Body of pancreas (tissue), 4 donors: ENCODE measurements at places on chromosomes 13 and 19.

DNA sequence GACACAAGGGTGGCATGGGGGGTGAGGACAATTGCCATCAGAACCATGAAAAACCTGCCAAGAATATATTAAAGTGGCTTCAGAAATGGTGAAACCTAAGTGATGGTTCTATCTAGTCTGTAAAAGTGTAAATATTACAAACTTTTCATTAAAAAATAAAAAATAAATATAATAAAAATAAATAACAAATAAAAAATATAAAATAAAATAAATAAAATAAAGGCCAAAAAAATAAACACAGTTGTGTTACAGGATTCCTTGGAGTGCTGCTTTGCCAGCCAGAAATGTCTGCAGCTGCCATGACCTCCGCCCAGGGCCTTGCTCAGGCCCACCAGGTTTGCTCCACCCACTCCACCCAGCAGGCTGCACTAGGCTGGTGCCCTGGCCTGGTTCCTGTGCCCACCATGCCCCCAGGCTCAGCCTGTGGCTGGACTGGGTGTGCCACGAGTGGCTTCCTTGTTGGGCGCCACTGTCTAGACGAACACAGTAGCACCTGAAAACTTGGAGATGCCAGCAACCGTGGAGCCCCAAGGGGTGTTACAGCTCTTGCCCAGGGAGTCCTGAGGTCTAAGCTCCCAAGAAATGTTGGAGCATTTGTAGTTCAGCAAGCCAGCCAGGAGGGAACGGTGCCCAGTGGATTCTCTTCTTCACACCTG is 20.9 kb downstream of the CCDC70 start:
- no peak overlapping the region for H3K27ac ChIP-seq
- no peaks in the 10 kb centered on the region for H3K36me3 ChIP-seq
- H3K4me1 ChIP-seq, result no peaks in the 10 kb centered on the region
- no peak overlapping the region for H3K4me3 ChIP-seq

DNA sequence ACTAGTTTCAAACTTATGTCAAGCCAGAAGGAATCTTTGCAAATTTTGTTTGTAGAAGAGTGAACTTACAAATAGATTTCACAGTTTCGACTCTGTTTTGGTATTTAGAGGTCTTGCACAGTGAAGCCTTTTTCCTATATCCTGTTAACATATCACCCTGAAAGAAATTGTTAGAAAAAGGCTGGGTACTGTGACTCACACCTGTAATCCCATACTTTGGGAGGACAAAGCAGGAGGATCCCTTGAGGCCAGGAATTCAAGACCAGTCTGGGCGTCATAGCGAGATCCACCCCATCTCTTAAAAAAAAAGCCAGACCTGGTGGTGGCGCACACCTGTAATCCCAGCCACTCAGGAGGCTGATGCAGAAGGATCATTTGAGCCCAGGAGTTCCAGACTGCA is 224.0 kb downstream of the GGACT start:
- H3K27me3 ChIP-seq, result no peaks in the 10 kb centered on the region
- H3K4me3 ChIP-seq, result no peak overlapping the region
- H3K27ac ChIP-seq, result no peak overlapping the region
- H3K4me1 ChIP-seq, result no peaks in the 10 kb centered on the region

DNA sequence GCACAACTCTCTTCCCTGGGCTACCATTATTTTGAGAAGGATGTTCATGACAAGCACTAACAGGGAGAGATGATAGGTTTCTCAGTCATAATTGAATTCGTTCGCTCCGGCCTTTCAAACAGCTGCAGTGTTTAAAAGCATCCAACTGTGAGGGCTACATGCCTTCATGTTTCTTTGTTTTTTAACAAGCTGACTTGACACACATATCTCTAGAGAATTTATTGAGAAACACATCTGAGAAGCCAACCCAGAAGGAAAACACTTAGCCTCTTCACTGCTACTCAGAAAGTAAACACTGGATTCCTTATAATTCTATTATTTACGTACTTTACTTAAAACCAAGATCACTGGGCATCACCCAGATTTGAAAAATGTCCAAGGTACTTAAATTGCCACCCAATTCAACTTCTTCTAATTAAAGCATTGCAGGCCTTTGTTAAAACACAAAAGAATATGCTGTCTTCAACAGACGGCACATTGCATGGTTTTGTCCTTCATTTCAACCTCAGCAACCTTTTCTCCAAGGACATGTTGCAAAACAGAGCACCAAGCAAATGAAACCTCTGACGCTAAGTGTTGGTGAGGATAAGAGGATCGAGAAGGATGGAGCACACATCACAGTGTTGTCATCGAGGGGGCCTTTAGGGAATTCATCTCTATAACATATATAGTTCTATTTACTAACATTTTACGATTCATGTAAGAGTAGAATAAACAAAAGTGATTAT is 75.8 kb downstream of the TBC1D4 start:
- no peaks in the 10 kb centered on the region for H3K27me3 ChIP-seq
- no peaks in the 10 kb centered on the region for H3K36me3 ChIP-seq
- DNase-seq, result no peak
- H3K4me3 ChIP-seq, result no peak overlapping the region
- peaks cover 7% of the 10 kb centered on the region for H3K4me1 ChIP-seq
- H3K27ac ChIP-seq, result no peak overlapping the region

DNA sequence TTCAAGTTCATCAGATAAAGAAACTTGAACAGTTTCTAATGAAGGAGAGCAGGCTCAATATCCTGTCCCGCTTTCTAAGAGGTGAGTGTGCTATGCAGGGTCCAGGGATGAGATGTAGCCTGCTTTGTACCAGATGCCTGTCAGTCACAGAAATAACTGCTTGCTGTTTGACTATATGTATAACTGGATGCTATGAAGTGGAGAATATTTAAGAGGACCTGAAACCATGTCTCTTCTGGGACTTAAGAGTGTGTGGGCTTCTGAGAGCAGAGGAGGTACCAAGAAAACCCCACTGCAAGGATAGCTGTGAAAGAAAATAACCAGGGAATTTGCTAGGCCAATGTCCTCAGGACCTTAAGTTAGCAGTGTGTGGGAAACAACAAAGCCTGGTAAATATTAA is 246.3 kb upstream of the RFC3 start:
- no peak overlapping the region for H3K4me3 ChIP-seq
- H3K27ac ChIP-seq, result no peak overlapping the region
- H3K4me1 ChIP-seq, result no peaks in the 10 kb centered on the region
- no peaks in the 10 kb centered on the region for H3K27me3 ChIP-seq
- H3K36me3 ChIP-seq, result no peaks in the 10 kb centered on the region
